Type B pancreatic cell (in vitro differentiated cells): ENCODE measurements at places on chromosomes 2 and 18.

DNA sequence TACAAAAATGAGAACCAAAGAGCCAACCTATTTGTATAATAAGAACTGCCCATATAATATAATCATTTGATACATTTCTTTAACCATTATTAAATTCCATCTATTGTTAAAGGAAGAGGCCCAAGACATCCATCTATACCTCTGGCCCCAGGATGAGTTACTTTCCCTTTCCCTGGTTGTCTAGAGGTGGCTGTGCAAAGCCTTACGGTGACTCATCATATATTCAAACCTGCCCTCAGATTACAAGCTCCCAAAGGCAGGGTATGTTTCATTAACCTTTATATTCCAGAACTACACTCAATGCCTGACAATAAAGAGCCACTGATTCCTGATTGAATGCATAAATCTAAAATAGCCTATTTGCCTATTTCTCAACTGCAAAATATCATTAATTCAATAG is 105.8 kb upstream of the PID1 start:
- no peak for DNase-seq
- no peaks in the 10 kb centered on the region for H3K4me1 ChIP-seq
- H3K27me3 ChIP-seq, result peaks cover 9% of the 10 kb centered on the region
- H3K27ac ChIP-seq, result no peak overlapping the region

GRCh38 chr2:235394278-235394828 is 99.5 kb upstream of the AGAP1 start:
- no peaks in the 10 kb centered on the region for H3K4me1 ChIP-seq
- H3K27me3 ChIP-seq, result no peaks in the 10 kb centered on the region
- no peak overlapping the region for H3K27ac ChIP-seq
- no peak for DNase-seq

DNA sequence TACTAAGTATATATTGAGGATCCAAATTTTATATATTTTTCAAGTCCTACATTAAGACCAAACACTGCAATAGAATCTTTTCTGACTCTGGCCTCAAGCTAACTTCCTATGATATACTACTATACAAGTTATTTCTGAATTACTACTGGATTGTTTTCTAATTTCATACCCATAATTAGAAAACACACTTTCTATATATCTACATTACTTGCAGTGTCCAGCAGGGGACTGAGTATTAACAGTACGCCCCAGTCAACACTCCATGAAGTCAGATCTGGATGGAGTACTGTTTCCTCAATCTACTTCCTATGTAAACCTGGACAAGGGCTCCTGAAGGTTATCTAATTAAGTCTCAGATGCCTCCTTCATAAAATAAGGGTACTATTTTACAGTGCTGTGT is 26.5 kb downstream of the RMP24 start:
- H3K4me1 ChIP-seq, result no peaks in the 10 kb centered on the region
- no peak overlapping the region for H3K27ac ChIP-seq
- H3K27me3 ChIP-seq, result no peaks in the 10 kb centered on the region
- H3K36me3 ChIP-seq, result no peaks in the 10 kb centered on the region

- no peaks in the 10 kb centered on the region for H3K27me3 ChIP-seq
- H3K4me1 ChIP-seq, result peaks cover 56% of the 10 kb centered on the region
- peaks cover 5% of the 10 kb centered on the region for H3K36me3 ChIP-seq
Measured at GRCh38 chr2:101793277-101793969, 95.9 kb downstream of the MAP4K4 start.

DNA sequence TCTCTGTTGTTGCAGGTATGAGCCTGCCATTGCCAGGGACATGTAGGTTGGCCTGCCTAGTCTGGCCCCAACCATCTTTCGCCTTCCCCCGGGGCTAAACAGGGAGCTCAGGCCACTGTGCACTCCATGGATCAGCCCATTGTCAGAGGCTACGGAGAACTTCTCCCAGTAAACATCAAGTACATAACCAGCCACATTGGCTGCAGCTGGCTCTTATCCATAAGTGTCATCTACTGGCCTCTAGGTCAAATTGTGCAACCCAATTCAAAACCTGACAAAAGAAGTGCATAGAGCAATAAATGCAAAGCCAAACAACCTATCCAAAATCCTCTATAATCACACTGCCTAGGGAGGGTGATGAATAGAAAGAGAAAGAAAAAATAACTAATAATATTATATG is 418.1 kb upstream of the DCC start:
- no peaks in the 10 kb centered on the region for H3K4me1 ChIP-seq
- H3K27me3 ChIP-seq, result peaks cover 6% of the 10 kb centered on the region
- DNase-seq, result no peak
- no peak overlapping the region for H3K4me3 ChIP-seq
- H3K27ac ChIP-seq, result no peak overlapping the region
- H3K36me3 ChIP-seq, result no peaks in the 10 kb centered on the region

- H3K36me3 ChIP-seq, result no peaks in the 10 kb centered on the region
- H3K27ac ChIP-seq, result no peak overlapping the region
- H3K4me3 ChIP-seq, result no peak overlapping the region
- DNase-seq, result no peak
- H3K27me3 ChIP-seq, result no peaks in the 10 kb centered on the region
Measured at GRCh38 chr18:8988260-8988871, 114.1 kb upstream of the NDUFV2 start.
